ENCODE measurements at places on chromosomes 12 and 14.

DNA sequence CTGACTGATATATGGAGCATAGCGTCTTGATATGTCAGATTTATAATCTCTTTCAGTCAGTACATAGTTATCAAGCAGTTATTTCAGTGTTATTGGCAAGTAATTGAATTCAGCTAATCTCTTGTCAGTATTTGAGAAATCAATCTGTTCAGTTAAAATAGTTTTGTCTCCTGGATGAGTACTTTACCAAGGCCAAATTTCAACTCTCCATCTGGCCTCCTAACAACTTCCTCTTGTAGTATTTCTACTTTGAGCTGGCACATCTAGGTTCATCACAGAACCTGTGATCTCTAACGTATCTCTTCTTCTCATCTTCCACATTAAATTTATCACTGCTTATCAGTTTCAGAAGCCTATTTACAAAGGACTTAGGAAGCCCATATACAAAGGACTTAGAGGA, 690.5 kb downstream of the C12orf50 start:
- no peak for DNase-seq

DNA sequence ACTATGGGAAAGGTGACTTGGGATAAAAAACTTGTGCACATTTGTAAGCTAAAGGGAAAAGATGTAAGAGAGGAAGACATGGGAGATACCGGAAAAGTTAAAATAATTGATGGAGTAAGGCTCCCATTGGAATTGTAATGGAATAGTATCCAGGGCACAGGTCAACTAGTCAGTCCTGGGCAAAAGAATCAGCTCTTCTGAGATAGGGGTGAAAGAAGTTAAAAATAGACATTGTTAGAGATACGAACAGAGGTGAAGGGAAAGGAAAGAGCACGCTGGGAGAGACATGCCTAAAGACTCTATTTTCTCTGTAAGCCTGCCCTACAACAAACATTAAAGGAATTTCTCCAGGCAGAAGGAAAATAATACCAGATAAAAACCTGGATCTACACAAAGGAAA, 101.6 kb downstream of the SLC41A2 start:
- DNase-seq, result no peak

DNA sequence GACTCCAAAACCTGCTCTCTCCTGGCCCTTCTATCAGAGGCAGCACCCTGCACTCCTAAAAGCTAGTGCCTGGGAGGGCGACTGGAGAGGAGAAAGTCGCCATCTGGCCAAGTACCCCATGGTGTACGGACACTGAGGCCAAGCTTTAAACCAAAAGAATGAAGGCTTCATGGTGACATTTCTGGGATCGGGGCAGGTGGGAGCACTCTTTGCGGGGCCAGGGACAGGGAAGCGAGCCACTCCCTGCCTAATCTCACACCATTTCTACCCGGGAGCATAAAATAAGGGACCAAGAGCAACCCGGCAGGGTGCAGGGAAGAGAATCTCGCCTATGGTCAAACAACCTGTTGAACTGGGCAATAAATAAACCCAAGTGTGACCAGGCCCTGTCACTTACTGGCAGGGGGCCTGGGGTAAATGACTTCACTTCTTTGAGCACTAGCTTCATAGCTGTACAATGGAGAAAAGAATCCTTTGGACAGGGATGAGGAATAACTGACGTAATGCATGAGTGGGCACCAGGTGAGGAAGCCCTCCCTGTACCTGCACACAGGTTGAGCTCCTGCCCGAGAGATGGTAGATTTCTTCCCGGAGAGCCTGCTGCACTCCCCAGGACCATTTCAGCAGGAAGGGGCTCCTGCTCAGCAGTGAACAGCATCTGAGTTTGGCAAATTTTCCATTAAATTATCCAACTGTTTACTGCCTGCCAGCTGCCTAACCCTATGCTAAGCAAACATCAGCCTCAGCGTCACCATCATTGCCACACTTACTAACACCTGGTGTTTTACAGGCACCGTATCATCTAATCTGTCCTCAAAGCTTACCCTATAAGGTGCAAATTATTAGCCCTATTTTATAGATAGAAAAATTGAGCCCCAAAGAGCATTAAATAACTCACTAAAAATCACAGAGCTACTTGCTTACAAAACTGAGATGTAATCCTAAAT, 2.0 kb downstream of the SERPINA1 start:
- no peak for DNase-seq

DNA sequence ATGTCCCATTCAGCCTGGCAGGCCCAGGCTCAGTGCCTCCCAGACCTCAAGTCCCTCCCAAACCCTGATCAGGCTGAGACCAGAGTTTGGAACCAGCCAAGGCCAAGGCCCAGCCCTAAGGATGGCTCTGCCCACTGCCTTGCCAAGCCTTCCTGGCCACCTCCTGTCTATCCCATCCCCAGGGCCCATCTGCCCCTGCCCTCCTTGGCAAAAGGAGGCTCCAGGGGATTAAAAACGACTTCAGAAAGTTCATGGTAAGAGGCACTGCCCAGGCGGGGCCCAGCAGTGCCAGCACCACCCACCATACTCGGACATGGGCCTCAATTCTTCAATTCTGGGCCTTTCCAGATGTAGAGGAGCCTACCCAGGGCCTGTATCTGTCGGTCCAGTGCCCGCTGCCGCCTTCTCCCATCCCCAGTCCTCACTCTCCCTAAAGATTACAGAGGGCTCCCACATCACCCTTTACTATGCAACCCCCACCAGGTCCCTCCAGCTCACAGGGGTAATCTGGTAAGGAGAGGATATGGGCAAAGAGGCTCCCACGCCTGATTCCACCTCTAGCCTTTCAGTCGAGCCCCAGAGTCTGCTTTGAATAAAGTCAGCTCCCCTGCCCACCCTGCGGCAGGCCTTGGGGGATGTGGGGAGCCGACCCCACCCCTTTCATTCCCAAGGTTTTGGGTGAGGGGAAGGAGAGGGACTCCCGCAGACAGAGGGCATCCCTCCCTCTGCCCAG, 932 bp downstream of the ADCY6 start:
- DNase-seq, result no peak
